ENCODE measurements at places on chromosomes 5 and 9.

DNA sequence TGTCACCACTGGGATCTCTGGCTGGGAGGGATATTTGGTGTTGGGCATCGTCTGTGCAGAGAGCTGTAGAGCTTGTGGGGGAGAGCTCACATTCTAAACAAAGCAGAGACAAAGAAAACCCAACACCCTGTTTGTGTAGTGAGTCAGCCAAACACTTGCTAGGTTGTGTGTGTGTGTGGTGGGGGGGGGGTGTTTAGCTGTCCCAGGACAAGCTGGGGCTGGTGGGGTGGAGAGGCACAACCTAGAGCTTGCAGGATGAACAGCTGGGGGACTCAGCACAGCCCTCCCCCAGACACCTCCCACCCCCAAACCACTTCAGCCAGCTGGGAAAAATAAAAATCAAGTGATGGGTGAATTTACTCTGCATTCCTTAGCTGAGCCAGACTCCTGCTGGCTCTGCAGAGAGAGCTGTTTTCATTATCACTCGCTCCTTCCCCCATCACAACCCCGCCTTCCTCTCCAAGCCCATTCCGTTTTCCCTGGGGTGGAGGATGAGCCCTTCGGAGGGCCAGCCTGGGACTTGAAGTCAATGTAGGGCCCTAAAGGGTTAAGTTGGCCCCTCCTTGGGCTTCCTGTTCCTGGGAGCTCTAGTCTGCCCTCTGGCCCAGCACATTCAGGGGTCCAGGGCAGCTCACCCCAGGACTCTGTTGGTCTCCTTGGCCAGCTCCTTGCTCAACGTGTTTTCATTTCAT is 2.6 kb downstream of the OLFML2A start:
- peak; percentile 99 for DNase-seq

DNA sequence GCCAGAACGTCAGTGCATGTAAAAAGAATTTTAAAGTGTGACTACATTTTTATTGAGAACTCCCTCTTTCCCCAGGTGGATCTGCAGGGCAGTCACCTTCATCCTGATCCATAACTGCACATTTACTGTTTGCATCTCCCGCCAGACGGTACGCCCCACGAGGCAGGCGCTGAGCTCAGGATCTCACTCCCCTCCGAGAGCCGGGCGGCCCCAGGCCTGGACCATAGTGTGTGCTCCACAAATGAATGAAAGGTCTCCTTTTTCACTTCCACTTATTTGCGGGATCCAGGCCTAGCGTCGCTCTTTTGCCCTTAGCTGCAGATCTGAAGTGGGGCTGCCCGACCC is 378 bp downstream of the DROSHA start:
- no peak for DNase-seq

DNA sequence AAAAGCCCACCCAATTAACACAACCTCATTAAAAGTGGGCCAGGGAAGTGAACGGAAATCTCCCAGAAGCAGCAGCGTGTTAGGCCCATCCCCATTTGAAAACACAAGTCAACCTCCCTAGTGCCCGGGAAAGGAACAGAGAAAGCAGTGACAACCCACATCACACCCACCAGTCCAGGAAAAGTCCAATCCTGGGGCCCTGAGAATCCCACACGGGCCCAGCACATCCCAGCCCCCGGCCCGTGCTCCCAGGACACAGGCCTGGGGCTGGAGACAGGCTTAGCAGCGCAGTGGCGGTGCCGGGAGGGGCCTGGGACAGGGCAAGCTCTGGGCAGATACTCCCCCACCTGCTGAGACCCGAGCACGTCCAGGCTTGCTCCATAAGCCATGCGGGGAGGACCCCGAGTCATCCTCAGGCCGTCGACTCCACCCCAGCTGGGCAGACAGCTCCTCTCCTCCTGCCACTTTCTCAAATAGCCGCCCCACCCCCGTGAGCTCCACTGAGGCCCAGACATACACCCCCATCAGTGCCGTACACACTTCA is 101.0 kb downstream of the KCNT1 start:
- DNase-seq: no peak

DNA sequence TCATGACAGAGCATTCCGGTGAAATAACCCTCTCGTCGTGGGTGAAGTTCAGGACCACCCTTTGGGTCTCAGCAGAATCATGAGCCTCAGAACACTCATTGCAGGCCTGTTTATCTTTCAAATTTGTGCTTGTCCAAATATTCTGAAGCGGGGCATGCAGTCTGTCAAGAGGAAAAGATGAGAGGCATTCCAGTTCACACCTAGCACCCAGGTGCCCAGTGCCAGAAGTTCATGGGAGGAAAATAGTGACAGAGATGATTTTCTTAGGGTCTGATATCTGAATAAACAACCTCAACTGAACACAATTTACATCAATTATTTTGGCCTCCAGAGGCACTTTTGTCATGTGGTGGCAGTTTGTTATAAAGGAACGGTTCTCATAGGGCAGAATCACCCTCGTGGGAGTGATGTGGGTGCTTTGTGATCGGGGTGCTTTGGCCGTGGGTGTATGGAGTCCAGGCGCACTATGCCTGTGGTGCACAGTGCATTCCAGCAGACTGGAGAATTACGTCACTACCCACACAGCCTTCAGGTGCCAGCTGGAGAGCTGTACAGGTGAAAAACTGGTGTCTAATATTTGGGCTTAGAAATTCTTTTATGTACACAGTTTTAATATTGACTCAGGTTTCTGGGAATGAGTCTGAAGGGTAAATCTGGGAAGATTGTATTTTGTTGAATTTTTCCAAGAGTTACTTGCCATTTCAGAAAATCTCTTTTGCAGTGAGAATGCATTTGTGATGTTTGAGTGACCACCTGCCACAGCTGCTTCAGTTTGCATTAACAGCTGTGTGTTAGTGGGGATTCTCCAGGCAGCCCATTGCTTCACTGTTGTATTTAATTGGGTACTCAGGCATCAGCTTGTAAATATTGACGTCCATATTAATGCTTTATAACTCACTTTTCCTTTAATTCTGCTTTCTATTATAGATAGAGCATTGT is 289.3 kb downstream of the FANCC start:
- no peak for DNase-seq

GRCh38 chr5:83528439-83528769 is 56.9 kb downstream of the VCAN start:
- DNase-seq: no peak

DNA sequence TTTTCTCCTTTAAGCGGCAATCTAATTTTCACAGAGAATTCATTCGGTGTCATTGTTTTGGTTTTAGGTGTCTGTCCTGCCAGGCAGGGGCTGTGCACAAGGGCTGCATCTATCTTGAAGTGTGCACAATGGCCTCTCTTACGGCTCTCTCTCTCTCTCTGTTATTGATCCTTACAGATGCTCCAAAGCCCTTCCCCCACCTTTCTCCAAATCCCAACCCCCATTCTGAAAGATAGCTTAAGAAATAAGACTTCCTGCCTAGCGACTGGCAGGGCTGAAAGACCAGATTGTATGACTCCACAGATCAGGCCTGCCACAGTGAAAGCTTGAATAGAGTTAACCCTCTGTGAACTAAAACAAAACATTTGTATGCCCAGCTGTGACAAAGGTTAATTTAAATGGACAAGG is 86.5 kb upstream of the NR5A1 start:
- DNase-seq: no peak

- no peak for DNase-seq
These were observed 766.8 kb downstream of the TLE1 start for GRCh38 chr9:80922544-80922943.

Measured in AG04450 (cell line).